Colonic mucosa (tissue), 4 donors: ENCODE measurements at places on chromosomes 4 and X. TPM values are rescaled to one million over a fixed set of nuclear protein-coding genes. Genes with fewer than 3 reads are reported as not detected.

The CRMP1 gene
- total RNA-seq: 0.49 TPM

- no peak overlapping the region for H3K4me3 ChIP-seq
- DNase-seq: no peak
- no peak overlapping the region for H3K27ac ChIP-seq
These were observed 7.6 kb downstream of the EIF4E start for GRCh38 chr4:98921292-98921691.

The USP51 gene
- total RNA-seq: 0.53 TPM

DNA sequence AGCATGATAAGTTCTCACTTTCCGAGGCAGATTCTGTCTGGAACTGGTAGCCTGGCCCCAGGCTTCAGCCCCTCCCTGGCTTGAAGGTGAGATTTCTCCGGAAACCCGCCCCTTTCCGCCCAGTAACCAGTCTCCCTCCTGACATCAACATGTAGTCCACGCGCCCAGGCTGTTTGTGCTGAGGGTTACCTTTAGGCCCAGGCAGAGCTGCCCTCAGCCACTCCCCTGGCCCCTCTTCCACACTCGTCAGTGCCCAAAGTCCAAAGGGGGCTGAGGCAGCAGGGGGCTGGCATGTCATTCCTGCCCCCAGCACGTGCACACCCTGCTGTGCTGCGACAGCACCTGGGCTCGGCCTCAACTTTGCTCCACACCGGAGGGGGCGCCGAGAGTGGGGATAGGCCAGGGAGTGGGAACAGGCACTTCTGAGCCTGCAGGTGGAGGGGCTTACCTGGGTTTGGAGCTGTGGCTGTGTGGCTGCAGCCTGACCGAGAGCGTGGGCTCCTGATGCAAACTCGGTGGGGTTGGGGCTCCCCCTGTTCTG, 69.5 kb upstream of the ANK2 start:
- no peaks in the 10 kb centered on the region for H3K4me1 ChIP-seq
- H3K4me3 ChIP-seq: no peak overlapping the region
- no peaks in the 10 kb centered on the region for H3K27me3 ChIP-seq
- no peaks in the 10 kb centered on the region for H3K36me3 ChIP-seq
- no peak overlapping the region for H3K27ac ChIP-seq
- DNase-seq: no peak

DNA sequence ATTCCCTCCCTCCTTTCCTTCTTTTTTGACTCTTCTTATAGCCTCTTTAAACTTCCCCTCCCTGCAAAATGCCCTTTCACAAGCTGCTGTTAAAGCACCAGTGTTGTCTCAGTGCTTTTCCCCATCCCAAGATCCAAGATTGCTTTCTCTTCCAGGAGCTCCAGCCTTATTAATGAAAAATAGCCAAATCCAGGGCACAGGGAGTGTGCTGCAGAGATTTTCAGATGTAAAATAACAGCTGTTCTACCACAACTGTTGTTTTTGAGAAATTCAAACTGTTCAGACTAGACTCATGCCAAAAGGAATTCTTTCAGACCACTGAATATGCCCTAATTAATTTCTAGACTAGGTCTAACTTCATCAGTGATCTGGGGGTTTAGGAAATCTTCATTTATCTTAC, 47.0 kb upstream of the GPC3 start:
- no peak for DNase-seq
- H3K27ac ChIP-seq: no peak overlapping the region
- no peaks in the 10 kb centered on the region for H3K36me3 ChIP-seq
- no peaks in the 10 kb centered on the region for H3K4me1 ChIP-seq

The TRIM75 gene
- not detected for total RNA-seq
